Endodermal cell (in vitro differentiated cells): ENCODE measurements at places on chromosomes 4 and X.

GRCh38 chrX:21816136-21816535 is 23.3 kb upstream of the MBTPS2 start:
- H3K27ac ChIP-seq: no peak overlapping the region
- H3K27me3 ChIP-seq: no peaks in the 10 kb centered on the region
- no peak overlapping the region for H3K4me3 ChIP-seq
- H3K36me3 ChIP-seq: no peaks in the 10 kb centered on the region
- H3K4me1 ChIP-seq: peaks cover 9% of the 10 kb centered on the region

DNA sequence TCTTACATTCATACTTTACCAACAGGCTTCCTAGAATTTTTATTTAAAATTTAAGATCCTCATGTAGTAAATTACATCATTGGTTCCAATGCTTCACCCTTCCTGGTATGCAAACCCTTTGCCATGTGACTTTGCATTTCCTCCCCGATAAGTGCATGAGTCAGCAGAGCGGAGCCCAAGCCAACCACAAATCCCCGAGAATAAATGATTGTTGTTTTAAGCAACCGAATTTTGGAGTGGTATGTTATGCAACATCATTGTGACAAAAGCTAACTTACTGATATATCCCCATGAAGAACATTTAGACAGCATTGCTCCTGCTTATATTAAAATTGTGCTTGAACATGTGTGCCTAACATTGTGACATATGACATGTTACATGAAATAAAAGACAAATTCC is 199.4 kb upstream of the DDX53 start:
- H3K4me3 ChIP-seq: no peak overlapping the region
- no peaks in the 10 kb centered on the region for H3K4me1 ChIP-seq
- no peak overlapping the region for H3K27ac ChIP-seq
- H3K27me3 ChIP-seq: no peaks in the 10 kb centered on the region

DNA sequence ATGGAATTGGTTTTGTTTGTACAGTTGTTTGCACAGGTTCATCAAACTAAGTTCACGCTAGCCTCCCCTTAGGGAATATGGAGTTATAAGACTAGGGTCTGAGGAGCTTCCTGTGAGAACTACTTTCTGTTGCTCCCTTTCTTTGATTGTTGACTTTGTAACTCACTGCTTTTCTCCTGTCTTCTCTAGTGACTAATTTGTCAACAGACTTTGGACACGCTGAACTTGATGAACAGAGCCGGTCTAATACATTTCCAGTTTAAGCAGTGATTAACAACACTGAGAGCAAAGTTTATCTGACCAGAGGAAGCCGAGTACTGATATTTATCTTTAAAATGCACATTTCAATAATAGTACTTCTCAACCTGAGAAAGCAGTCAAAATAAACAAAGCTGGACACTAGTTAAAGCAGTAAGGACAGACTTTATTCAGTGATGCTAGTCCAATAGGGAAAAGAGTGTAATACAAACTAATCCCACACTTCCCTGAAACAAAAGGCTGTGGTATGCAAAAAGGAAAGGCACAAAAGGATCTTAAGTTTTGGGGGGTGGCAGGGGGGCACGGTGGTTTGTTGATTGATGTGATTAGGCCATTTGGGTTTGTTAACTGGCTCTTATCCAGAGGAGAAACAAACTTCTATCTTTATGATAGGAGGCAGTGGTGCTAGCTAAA is 2.7 kb upstream of the NUDT9 start:
- H3K4me3 ChIP-seq: peak overlapping the region; percentile 33
- no peaks in the 10 kb centered on the region for H3K27me3 ChIP-seq
- H3K4me1 ChIP-seq: peaks cover 4% of the 10 kb centered on the region
- H3K36me3 ChIP-seq: no peaks in the 10 kb centered on the region
- H3K27ac ChIP-seq: no peak overlapping the region

GRCh38 chrX:104137496-104137895 is 19.3 kb downstream of the SLC25A53 start:
- no peaks in the 10 kb centered on the region for H3K27me3 ChIP-seq
- DNase-seq: no peak
- H3K36me3 ChIP-seq: no peaks in the 10 kb centered on the region
- no peak overlapping the region for H3K27ac ChIP-seq
- H3K4me1 ChIP-seq: no peaks in the 10 kb centered on the region

- no peaks in the 10 kb centered on the region for H3K36me3 ChIP-seq
- H3K4me1 ChIP-seq: no peaks in the 10 kb centered on the region
- no peak overlapping the region for H3K27ac ChIP-seq
- DNase-seq: peak; percentile 59
These were observed 47.0 kb upstream of the NKAP start for GRCh38 chrX:119990556-119991004.

DNA sequence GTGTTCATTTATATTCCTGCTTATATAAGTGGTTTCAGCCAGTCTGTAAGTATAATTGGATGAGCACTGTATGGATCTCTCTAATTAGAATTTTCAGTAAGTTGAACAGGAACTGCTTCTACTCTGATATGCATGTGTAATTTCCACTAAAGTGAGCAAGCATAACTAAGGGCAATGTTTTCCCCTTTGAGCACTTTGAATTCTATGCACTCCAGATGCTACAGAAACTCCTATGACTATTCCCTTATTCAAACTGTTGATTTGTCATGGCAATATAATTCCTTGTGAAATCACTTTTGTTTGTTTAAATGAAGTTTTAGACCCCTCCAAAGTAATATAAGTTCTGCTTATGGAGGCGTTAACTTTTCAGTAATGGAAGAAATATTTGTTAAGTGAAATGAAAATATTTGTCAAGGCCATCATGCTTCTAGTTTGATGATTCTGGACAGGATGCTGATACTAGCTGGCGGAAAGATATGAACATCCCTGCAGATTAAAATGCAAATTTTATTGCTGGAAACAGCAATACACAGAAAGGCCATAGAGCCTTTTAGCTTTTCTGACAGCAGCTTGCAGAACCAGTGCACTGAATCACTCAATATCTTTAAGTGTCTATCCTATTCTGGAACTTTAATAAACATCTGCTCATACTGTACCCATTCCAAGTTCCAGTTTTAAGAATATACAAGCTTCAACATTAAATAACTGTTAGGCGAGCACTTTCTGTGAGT is 1460.8 kb downstream of the RAPGEF2 start:
- H3K27me3 ChIP-seq: no peaks in the 10 kb centered on the region
- no peak overlapping the region for H3K27ac ChIP-seq
- H3K4me3 ChIP-seq: no peak overlapping the region
- no peaks in the 10 kb centered on the region for H3K36me3 ChIP-seq
- no peak for DNase-seq

GRCh38 chrX:11564546-11564945 is 101.2 kb downstream of the ARHGAP6 start:
- no peaks in the 10 kb centered on the region for H3K36me3 ChIP-seq
- H3K4me1 ChIP-seq: no peaks in the 10 kb centered on the region
- H3K27me3 ChIP-seq: no peaks in the 10 kb centered on the region
- DNase-seq: no peak
- H3K4me3 ChIP-seq: no peak overlapping the region

- H3K27ac ChIP-seq: no peak overlapping the region
- H3K36me3 ChIP-seq: no peaks in the 10 kb centered on the region
- no peak overlapping the region for H3K4me3 ChIP-seq
These were observed 311.2 kb upstream of the GATB start for GRCh38 chr4:152072001-152072485.
